Transverse colon (tissue), 4 donors: ENCODE measurements at places on chromosomes 5 and 9. TPM values are rescaled to one million over a fixed set of nuclear protein-coding genes. Genes with fewer than 3 reads are reported as not detected.
A peak's percentile ranks its signal among the peaks of the same experiment; 100 is the strongest.

The NTRK2 gene
- total RNA-seq = 6.4 TPM

The ZNF483 gene
- 2.8 TPM for total RNA-seq

The NRG2 gene
- 12.3 TPM for total RNA-seq

The PCDHGA11 gene
- 5.8 TPM for total RNA-seq

The SPACA9 gene
- 1.3 TPM for total RNA-seq

The PCDH12 gene
- not detected for total RNA-seq

- no peak overlapping the region for H3K4me3 ChIP-seq
- no peaks in the 10 kb centered on the region for H3K27me3 ChIP-seq
- no peak for DNase-seq
- no peaks in the 10 kb centered on the region for H3K36me3 ChIP-seq
- no peaks in the 10 kb centered on the region for H3K4me1 ChIP-seq
Observed at GRCh38 chr5:41858890-41859289, 11.3 kb downstream of the OXCT1 start.

- peak within 1 kb of the TSS; percentile 99 for H3K27ac ChIP-seq
- H3K4me3 ChIP-seq = peak within 1 kb of the TSS; percentile 59
- no peaks in the 10 kb centered on the region for H3K36me3 ChIP-seq
- H3K4me1 ChIP-seq = peaks cover 53% of the 10 kb centered on the region
- peak; percentile 91 for DNase-seq
- no peaks in the 10 kb centered on the region for H3K27me3 ChIP-seq
Observed at GRCh38 chr9:35664531-35665470, at the start of gene ARHGEF39. TSS of gene ARHGEF39 (minus strand) at chr9:35665195. CDS start at chr9:35665169, 26 bp downstream.

- H3K27me3 ChIP-seq = no peaks in the 10 kb centered on the region
- no peak overlapping the region for H3K4me3 ChIP-seq
- no peak overlapping the region for H3K27ac ChIP-seq
Observed at GRCh38 chr9:22308177-22308576, 138.4 kb upstream of the DMRTA1 start.

DNA sequence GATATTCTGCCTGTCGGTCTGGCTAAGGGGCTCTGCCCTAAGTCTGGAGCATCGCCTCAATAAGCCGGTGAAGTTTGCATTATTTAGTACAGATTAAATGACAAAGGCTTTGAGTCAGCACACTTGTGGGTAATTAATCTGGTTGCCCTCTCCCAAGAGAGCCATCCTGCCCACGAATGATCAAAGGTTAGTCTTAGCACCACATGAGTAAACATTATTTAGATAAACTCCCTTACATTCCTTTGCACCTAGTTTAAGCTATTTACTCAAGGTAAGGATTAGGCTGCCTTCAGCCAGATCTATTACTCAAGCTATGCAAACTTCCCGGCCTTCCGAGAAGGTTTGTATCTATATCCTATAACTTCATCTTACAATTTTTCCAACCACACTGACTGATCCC lies 572.1 kb downstream of the CHSY3 start:
- H3K4me3 ChIP-seq = no peak overlapping the region
- H3K36me3 ChIP-seq = no peaks in the 10 kb centered on the region
- H3K4me1 ChIP-seq = no peaks in the 10 kb centered on the region
- no peak overlapping the region for H3K27ac ChIP-seq
- DNase-seq = no peak
- no peaks in the 10 kb centered on the region for H3K27me3 ChIP-seq

DNA sequence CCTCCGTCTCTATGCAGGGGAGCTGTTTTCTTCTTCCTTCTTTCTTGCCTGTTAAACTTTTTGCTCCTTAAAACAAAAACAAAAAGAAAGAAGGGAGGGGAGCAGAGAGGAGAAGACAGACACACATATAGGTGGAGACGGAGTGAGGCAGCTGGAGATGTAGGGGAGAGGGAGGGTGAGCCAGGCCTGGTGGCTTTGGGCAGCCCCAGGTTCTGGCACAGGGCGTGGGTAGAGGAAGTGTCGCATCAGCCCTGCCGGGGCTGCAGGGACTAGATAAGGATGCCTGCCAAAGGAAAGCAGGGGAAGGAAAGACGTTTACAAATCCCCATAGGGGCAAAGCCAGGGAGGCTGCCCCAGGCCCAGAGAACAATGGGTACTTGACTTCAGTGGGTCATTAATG lies 38.7 kb upstream of the PTGS1 start:
- no peaks in the 10 kb centered on the region for H3K27me3 ChIP-seq
- no peak overlapping the region for H3K27ac ChIP-seq
- no peak overlapping the region for H3K4me3 ChIP-seq
- H3K4me1 ChIP-seq = no peaks in the 10 kb centered on the region
- H3K36me3 ChIP-seq = no peaks in the 10 kb centered on the region
- no peak for DNase-seq

DNA sequence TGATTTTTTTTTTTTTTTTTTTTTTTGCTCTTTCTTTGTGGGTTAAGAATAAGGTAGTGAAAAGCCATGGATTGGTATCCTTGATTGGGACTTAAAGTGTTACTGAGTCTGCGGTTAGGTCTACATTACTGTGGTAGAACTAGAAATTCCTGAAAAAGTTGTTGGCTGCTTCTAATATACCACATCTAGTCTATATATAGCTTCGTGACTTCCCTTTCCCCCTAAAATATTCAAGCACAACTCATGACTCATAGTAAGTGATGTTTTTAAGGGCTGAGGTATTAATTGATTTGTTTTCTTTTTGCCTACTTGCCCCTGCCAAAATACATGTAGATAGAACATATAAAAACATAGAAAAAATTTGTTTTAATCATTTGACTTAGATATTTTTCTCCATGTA lies 247.6 kb downstream of the TMEM232 start:
- H3K36me3 ChIP-seq = no peaks in the 10 kb centered on the region
- H3K27ac ChIP-seq = no peak overlapping the region
- H3K4me3 ChIP-seq = no peak overlapping the region
- DNase-seq = no peak

DNA sequence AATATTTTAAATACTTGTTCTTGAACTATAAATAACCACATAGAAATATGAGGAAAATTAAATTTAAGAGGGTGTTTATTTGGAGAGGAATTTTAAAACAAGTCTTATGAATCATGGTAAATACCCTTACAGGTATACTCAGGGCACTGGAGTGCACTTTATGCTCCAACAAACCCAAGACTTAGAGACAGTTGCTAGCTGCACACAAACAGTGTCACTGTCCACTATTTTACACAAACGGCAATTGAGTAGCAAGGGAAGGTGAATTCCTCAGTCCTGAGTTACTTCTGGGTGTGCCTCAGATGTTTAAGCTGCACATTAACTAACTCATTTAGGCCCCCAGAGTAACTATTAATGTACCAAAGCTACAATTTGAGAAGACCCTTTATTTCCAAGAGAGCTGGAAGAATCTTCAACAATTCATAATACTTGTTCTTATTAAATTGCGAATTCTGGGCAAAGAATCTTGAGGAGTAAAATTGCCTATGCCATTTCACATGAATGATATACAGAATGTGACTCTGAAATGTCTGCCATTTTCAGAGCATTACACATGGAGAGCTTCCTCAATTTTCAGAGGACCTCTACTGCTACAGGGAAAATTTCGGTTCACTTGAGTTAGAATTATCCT lies 371.2 kb downstream of the PDE4D start:
- no peak overlapping the region for H3K4me3 ChIP-seq
- no peak overlapping the region for H3K27ac ChIP-seq
- H3K4me1 ChIP-seq = peaks cover 5% of the 10 kb centered on the region
- H3K27me3 ChIP-seq = no peaks in the 10 kb centered on the region

DNA sequence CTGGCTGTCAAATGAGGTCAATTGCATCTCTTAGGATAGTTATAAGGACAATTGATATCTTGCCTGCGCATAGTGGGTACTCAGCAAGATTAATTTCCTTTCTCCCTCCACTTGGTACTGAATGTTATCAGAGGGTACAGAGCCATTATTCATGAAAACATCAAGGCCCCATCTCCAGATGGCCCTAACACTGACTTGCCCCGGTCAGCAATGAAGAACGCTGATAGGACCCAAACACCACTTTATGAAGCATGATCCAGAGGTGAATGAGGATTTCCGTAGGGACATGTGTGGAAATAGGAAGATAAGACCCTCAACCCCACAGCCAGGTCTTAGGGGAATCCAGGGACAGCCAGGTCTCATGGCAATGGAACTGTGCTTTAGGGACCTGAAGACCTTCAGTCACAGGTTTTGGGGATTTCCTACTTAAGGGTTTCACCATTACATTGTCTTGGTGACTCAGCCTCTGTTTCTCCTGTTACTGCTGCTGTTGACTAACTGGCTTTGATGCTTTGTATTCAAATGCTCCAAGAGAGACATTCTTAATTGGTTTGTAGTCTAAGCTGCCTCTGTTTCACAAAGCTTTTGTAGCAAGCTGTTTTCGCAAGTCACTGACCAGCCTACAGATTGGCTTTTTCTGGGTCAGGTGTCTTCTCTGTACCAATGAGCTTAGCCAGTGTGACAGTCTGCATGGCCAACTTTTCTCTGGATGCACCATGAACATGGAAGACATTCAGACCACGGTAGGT lies 35.3 kb upstream of the IQGAP2 start:
- H3K4me1 ChIP-seq = no peaks in the 10 kb centered on the region
- no peak overlapping the region for H3K27ac ChIP-seq
- no peaks in the 10 kb centered on the region for H3K27me3 ChIP-seq
- no peak for DNase-seq
- no peaks in the 10 kb centered on the region for H3K36me3 ChIP-seq

GRCh38 chr9:120156376-120156775 lies 423.6 kb downstream of the CDK5RAP2 start:
- H3K36me3 ChIP-seq = no peaks in the 10 kb centered on the region
- H3K27ac ChIP-seq = no peak overlapping the region
- H3K4me3 ChIP-seq = no peak overlapping the region
- no peaks in the 10 kb centered on the region for H3K4me1 ChIP-seq
